Activated T-cell treated with anti-CD3 and anti-CD28 coated beads, Interleukin-2, amount 50 U/mL, for 72 hours (primary cell): ENCODE measurements at places on chromosomes 3 and 15. TPM values are rescaled to one million over a fixed set of nuclear protein-coding genes. Genes with fewer than 3 reads are reported as not detected.

GRCh38 chr3:172271386-172271976 is 176.8 kb downstream of the GHSR start:
- no peak overlapping the region for H3K4me3 ChIP-seq
- H3K27ac ChIP-seq: no peak overlapping the region
- no peaks in the 10 kb centered on the region for H3K27me3 ChIP-seq

- DNase-seq: no peak
- H3K27ac ChIP-seq: no peak overlapping the region
- no peaks in the 10 kb centered on the region for H3K4me1 ChIP-seq
- H3K4me3 ChIP-seq: no peak overlapping the region
These were observed 33.0 kb downstream of the SPATA12 start for GRCh38 chr3:57093489-57093888.

GRCh38 chr15:37040072-37040742 is 60.1 kb downstream of the MEIS2 start:
- H3K36me3 ChIP-seq: no peaks in the 10 kb centered on the region
- no peaks in the 10 kb centered on the region for H3K27me3 ChIP-seq
- H3K4me3 ChIP-seq: no peak overlapping the region
- no peak overlapping the region for H3K27ac ChIP-seq
- no peaks in the 10 kb centered on the region for H3K4me1 ChIP-seq

GRCh38 chr15:74319596-74320351 is 47.7 kb downstream of the CYP11A1 start:
- H3K4me1 ChIP-seq: peaks cover 15% of the 10 kb centered on the region
- H3K27me3 ChIP-seq: no peaks in the 10 kb centered on the region
- H3K36me3 ChIP-seq: no peaks in the 10 kb centered on the region
- no peak for DNase-seq
- no peak overlapping the region for H3K4me3 ChIP-seq

DNA sequence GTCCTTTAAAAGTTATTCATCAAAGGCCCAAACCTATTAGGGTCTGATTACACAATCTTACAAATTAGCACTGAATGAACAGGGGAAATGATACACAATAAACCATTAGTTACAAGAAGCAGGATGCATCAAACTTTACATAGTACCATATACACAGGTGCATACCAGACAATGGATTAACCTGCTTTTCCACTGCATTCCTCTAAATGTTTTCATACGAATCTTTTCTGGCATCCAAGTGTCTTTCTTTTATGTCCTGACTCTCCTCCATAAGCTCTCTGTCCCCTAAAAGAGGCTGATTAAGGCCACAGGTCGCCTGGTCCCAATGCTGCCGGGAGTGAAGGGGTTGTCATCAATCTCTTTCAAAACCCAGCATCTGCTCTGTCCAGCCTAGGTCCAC is 11.4 kb downstream of the FBN1 start:
- H3K4me1 ChIP-seq: peaks cover 9% of the 10 kb centered on the region
- H3K27me3 ChIP-seq: no peaks in the 10 kb centered on the region

DNA sequence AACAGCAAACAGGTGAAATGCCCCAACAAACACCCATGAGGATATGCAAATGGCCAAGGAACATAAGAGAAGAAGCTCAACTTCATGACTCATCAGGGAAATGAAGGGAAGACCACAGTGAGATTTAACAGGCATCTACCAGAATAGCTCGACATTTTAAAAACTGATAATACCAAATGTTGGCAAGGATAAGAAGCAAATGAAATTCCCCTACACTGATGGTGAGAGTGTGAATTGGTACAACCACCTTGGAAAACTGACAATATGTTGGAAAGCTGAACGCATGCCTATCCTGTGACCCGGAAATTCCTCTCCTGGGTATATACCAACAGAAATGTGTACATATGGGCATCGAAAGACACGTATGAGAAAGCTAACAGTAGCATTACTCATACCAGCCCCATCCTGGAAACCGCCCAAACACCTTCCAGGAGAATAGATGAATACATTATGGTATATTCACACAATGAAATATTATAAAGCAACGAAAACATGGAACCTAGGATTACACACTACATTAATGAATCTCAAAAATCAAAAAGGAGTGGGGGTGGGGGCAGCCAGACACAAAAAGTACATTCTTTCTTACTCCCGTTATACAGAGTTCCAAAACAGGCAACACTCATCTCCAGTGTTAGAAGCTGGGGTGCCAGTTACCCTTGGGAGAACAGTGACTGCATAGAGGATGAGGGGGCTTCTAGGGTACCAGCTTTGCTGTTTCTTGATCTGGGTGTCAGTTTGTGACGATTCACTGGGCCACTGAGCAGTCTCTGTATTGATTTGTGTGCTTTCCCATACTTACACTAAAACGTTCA is 16.9 kb downstream of the RFTN1 start:
- no peak for DNase-seq
- H3K4me1 ChIP-seq: peaks cover 62% of the 10 kb centered on the region
- H3K36me3 ChIP-seq: peaks cover 17% of the 10 kb centered on the region
- H3K27me3 ChIP-seq: no peaks in the 10 kb centered on the region

DNA sequence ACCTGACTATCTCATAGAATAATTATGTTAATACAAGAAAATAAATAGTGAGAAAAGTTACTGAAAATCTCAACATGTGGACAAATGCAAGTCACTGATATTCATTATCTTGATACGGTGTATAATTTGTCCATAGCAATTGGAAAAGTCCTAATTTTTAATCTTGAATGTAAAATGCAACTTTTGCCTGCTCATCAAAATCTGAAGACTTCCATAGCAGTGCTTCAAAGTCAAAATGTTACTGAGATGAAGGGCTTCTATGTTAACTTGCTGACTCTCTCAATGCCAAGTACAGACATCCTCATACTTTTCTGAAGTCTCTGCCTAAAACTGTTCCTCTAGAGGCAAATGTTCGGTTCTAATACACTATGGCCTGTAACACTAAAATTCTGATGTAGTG is 1300.1 kb upstream of the EPHA6 start:
- no peak for DNase-seq
- no peak overlapping the region for H3K4me3 ChIP-seq
- H3K36me3 ChIP-seq: no peaks in the 10 kb centered on the region

- H3K36me3 ChIP-seq: no peaks in the 10 kb centered on the region
- H3K4me1 ChIP-seq: no peaks in the 10 kb centered on the region
- H3K4me3 ChIP-seq: no peak overlapping the region
- DNase-seq: no peak
- no peak overlapping the region for H3K27ac ChIP-seq
- no peaks in the 10 kb centered on the region for H3K27me3 ChIP-seq
These were observed 136.9 kb downstream of the P2RY1 start for GRCh38 chr3:152971880-152972279.

- H3K27ac ChIP-seq: peak overlapping the region; percentile 99
- no peaks in the 10 kb centered on the region for H3K27me3 ChIP-seq
- H3K4me3 ChIP-seq: peak overlapping the region; percentile 98
- peaks cover 1% of the 10 kb centered on the region for H3K36me3 ChIP-seq
- DNase-seq: no peak
These were observed 525 bp upstream of the MCCC1 start for GRCh38 chr3:183099838-183100204.

- H3K27me3 ChIP-seq: no peaks in the 10 kb centered on the region
- H3K4me1 ChIP-seq: no peaks in the 10 kb centered on the region
These were observed 93.5 kb upstream of the ARRDC4 start for GRCh38 chr15:97866959-97867358.

GRCh38 chr3:66172394-66172793 is 48.4 kb upstream of the SLC25A26 start:
- no peaks in the 10 kb centered on the region for H3K36me3 ChIP-seq
- H3K4me1 ChIP-seq: no peaks in the 10 kb centered on the region

STXBP5L gene
- total RNA-seq: not detected

TIGIT gene
- 77.2 TPM for total RNA-seq

SNTN gene
- total RNA-seq: not detected

IL16 gene
- 50.9 TPM for total RNA-seq
